ENCODE measurements at places on chromosomes 7 and 10.

- no peak for DNase-seq
Measured at GRCh38 chr10:123936426-123936825, 44.8 kb upstream of the CPXM2 start.

- DNase-seq, result no peak
Measured at GRCh38 chr10:88370713-88371112, 212.4 kb downstream of the RNLS start.

GRCh38 chr10:98456043-98456570 lies 9.4 kb upstream of the HPS1 start:
- no peak for DNase-seq

DNA sequence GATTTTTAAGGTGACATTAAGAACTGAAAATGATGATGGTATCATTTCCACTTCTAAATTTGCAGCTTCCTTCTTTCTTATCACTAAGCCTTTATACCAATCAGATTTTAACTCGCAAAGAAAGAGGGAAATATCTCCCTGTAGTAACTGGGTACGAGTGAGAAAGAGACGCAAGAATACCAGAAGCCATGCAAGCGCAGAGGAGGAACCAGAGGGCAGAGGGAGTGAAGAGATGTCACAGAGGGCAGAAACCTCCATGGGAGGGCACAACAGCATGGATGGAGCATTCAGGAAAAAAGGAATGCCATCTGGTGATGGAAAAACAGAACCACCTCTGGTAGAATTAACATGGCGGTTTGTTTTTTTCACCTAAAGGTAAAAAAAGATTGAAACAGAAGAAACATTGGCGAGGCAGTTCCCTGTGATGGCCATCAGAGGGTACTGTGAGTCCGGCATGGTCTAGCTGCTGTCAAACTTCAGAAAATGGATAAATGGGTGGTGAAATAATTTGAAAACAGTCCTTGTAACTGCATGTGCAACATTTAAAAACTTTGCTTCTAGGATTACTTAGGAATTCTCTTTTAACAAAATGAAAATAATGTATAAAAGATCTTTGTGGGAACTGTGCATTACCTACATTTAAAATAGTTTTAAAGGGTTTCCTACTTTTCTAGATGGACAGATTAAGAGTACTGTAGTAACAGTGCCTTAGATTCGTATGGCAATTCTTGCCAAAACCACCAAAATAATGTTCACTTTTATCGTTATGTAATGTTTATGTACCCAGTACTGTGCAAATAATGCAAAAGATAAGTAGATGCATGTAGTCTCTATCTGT lies 91.8 kb downstream of the ARHGAP12 start:
- no peak for DNase-seq

GRCh38 chr10:91357497-91357896 lies 52.6 kb upstream of the HECTD2 start:
- DNase-seq, result no peak

- DNase-seq, result no peak
Measured at GRCh38 chr10:88092973-88093372, 229.5 kb downstream of the PTEN start.

DNA sequence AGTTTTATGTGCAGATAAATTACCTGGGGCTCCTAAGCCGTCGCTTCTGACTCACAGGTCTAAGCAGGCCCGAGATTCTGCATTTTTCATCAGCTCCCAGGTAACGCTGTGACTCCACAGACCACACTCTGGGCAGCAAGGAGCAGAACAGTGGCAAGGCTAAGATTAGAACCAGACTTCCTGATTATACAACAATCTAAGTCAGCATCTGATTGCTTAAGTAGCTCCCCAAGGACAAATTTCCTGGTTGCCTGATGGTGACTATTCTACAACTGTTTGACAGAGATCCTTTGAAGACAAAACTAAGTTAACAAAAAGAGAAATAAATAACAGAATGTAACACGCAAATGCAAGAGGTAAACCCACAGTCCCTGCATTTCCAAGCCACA lies 69.0 kb downstream of the CREB3L2 start:
- DNase-seq, result no peak
